Globus pallidus (tissue), 1 donor: ENCODE measurements at places on chromosomes 6 and 20.

DNA sequence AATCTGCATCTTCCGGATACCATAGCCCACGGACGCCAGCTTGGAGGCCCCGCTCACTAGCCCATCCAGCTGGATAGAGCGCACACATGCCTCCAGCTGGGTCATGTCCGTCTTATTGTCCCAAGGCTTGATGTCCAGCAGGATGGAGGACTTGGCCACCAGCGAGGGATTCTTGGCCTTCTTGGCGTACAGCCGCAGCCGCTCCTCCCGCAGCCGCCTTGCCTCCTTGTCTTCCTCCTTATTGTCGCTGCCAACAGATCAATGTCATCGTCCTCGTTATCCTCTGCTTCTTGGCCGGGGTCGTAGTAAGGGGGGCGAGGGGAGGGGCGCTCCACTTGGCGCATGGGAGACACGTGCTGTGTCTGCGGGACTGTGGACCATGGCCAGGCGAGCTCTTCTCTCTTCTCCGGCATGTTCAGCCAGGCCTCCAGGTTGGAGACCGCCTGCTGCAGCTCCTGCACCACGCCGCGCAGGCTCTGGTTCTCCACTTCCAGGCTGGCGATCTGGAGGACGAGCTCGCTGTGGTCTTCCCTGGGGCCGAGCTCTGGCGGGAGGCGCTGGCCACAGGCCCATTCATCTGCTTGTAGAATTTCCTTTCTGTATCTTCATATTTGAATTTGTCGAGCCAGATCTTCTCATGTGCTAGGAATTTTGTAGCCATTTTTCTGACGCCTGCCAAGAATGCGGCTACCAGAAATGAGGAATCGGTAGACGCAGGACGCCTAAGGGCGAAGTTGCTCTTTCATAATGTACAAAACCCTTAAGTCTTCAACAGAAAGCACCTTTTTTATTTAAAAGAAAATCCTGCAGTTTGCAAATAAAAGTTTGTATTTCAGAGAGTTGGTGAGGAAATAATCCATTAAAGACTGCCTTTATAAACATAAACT, 60.1 kb upstream of the PTPRK start:
- DNase-seq = no peak

DNA sequence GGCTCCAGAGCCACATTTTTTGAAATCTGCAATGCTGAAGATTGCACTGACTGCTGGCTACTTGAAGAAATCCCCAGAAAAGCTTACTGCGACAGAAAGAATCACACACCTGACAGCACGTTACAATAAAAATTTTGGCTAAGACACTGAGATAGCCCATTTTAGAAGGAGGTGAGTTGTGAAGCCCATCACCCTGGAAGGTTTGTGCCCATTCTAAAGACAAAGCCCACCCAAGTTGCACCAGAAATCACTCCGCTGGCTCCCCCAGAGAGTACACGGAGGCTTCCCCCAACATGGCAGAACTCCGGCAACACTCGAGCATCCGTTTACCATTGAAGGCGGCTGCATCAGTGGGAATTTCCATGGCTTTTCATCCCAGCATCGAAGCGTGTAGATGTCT, 29.4 kb downstream of the LPA start:
- no peak for DNase-seq

GRCh38 chr6:130577178-130577919, 211.5 kb downstream of the TMEM200A start:
- no peak for DNase-seq

GRCh38 chr6:45815466-45816125, 200.1 kb downstream of the CLIC5 start:
- no peak for DNase-seq

- peak; percentile 76 for DNase-seq
These were observed 60.0 kb downstream of the TRIM27 start for GRCh38 chr6:28863604-28864325.

DNA sequence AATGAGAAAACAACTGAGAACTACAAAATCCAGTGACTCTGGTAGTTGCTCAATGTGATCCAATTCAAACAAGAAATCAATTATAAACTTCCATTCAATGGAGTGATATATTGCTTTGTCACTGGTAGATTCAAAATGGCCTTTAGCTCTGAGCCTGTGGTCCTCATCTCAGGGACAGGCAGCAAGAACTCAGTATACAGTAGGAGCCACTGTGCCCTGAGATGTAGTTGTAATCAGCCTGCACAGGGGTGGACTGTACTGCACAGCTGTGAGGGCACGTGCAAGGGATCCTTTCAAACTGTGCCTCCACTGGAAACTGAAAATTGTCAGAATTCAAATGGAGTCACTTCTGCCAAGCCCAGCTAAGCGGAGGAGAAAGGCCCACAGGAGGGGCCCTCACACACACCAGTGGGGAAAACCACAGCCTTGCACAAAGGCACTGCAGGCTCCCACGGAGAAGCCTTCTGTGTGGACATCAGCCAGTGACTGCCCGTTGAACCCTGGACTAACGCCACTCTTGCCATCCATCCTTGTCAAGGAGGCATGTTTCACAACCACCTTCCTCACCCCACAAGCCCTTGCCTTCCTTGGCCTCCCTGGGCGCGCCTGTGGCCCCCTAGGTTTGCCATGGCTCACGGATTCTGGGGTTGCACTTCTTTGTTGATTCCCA, 186.7 kb downstream of the SMOC2 start:
- no peak for DNase-seq

DNA sequence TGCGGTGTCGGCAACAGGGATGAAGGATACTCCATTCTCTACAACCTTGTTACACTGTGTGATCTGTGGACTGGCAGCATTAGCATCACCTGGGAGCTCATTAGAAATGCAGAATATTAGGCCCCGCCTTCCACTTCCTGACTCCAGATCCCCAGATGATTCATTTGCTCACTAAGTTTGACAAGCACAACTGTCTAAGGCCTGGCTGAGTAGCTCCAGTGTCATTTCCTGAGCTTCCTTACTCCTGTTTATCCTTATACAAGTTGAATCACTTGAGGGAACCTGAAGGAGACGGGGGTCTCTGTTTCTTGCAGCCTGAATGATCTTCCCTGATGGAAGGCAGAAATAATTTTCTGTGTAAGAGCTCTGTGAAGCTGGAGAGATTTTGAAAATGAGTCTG, 32.7 kb upstream of the PROKR2 start:
- DNase-seq = no peak

DNA sequence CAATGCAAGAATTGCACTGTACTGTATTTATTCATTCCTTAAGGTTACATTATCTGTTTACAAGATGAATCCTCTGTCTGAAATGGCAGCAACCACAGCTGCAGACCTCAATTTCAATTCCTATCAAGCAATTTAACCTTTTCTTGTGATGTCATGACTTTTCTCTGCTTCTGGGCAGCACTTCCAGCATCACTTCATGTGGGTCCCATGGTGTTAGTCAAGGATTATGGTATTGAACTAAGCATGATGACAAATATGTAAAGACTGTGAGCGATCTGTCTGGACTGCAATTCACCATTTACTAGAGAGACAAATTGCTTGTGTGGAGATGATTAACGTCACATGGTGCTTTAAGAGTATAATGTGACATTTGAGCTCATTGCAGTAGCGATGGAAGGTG, 90.5 kb upstream of the CCN2 start:
- DNase-seq = no peak

GRCh38 chr20:36439040-36439730, 102.1 kb upstream of the MYL9 start:
- DNase-seq = peak; percentile 13

DNA sequence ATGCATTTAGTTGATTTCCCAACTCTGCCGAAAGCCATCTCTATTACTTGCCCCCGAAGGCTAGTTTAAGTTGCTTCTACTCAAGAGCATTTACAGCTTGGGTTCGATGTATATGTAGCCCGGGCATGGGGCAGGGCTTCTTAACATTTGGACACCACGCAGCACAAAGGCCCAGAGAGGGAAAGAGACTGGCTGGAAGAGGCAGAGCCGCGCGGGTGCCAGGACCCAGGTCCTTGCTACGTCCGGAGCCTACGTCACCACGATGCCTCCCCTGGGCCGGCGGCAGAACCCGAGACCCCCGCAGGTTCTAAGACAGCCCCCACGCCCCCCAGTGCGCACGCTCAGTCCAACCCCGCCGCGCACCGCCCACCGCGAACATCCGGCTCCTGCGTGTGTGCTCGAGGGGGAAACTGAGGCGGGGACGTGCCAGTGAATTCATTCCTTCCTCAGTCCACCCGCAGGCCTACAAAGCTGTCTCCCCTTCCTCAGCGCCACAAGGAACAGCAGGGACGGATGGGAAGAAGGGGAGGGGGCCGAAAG, 367 bp upstream of the PCIF1 start:
- DNase-seq = no peak

GRCh38 chr6:2857580-2858337, 16.1 kb upstream of the SERPINB1 start:
- no peak for DNase-seq

DNA sequence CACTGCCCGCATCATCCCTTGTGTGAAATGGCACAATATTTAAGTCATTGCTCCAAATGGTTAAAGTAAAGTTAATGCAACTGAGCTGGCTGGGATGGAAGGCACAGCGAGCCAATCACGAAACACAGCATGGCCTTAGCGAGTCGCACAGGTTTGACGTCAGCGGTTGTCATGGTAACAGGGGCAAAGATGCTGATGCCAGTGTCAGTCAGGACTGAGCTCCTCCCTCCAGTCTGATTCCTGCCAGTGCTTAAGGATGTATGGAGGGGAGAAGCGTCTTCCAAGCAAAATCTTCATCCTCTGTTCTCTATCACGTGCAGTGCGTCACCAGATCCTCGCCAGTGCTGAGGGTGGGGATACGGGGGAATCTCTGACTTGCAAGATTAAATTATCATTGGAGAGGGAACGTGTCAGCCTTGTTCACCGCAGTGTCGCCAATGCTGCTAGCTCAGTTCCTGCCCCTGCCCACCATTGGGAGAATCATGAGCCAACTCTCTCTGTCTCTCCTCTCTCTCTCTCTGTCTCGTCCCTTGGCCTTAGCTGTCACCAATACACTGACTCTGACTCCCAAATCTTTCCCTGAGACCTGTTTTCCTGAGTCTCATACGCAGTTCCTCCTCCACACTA, 24.5 kb downstream of the TSPYL4 start:
- peak; percentile 95 for DNase-seq

DNA sequence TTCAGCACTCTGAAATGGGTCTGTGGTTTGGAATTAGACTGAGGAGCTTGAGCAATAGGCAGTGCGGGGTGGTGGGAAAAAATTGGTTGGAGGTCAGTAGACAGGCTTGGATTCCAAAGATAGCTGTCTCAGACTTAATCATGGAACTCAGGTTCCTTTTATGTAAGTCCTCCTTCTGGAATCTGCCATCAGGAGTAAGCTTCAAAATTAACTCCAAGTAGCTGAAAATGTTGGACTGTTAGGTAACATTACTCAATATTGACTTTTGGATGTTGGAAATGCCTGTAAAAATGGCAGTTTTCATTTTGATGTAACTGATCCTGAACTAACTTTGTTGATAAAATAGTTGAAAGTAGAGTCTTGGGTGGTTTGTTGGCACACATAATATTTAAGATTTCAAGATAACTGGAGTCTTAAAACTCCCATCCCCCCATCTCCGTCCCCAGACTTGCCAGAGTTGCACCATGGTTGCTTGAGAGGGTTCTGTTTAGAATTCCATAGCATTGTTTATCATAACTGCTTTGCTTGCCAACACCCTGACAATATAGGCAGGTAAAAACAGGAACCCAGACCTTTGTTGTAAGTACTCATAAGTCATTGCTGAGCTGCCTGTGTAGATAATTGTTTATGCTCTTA, 83.0 kb downstream of the PHF20 start:
- DNase-seq = no peak
